Tibial nerve (tissue), 4 donors: ENCODE measurements at places on chromosomes 16 and 17.

DNA sequence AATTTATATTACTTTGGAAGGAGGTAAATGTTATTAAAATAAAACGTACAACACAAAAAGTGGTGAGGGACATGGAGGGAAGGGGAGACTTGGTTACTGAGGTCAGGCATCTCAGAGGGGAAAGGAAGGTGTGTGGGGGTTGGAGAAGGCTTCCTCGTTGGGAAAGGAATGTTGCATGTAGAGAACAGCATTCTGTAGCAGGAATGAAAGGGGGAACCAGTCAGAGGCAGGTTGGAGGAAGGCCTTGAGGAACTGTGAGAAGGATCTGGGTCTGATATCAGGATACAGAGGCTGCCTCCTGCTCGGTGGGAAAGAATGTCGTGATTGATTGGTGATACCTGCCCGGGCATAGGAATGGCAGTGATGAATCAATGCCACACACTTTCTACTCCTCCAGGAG is 103.3 kb upstream of the ZFHX3 start:
- DNase-seq, result no peak

GRCh38 chr16:86844695-86845094 is 266.3 kb downstream of the FOXL1 start:
- DNase-seq, result no peak

DNA sequence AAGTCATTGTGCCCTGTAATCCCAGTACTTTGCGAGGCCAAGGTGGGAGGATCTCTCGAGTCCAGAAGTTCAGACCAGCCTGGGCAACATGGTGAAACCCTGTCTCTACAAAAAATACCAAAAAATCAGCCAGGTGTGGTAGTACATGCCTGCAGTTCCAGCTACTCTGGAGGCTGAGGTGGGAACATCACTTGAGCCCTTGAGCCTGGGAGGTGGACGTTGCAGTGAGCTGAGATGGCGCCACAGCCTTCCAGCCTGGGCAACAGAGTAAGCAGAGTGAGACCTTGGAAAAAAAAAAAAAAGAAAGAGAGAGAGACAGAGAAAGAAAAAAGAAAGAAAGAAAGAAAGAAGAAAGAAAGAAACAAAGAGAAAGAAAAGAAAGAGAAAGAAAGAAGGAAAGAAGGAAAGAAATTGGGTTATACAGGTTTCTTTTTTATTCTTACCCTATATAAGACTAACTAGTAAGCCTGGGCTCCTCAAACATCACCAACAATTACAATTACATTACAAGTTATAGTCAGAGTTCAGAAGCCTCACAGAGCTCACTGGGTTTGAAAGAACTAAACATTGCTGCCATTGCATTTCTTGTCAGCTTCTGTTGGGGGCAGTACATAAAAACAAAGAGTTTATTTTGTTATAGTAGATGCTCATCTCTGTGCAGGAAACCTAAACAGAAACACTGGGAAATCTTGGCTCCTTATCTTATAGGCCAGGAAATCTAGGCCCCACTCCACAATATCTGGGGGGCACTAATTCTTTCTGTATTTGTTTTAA is 6.7 kb upstream of the ABCA9 start:
- DNase-seq, result no peak

- no peak for DNase-seq
These were observed 67.6 kb upstream of the ANKFN1 start for GRCh38 chr17:56085576-56086267.

- no peak for DNase-seq
These were observed 180.8 kb downstream of the ENGASE start for GRCh38 chr17:79255456-79255855.

- no peak for DNase-seq
These were observed 8.7 kb downstream of the METTL16 start for GRCh38 chr17:2502871-2503580.

- no peak for DNase-seq
These were observed 1.0 kb downstream of the NOG start for GRCh38 chr17:56594320-56595107.

GRCh38 chr17:59154721-59155438 is at the start of gene SKA2:
SKA2 (minus strand) TSS chr17:59155186; CDS start chr17:59155163, 23 bp downstream.
- peak; percentile 95 for DNase-seq

GRCh38 chr17:43756201-43756600 is 2.4 kb downstream of the SOST start:
- no peak for DNase-seq

GRCh38 chr16:87803385-87803784 is 37.6 kb upstream of the KLHDC4 start:
- no peak for DNase-seq

- DNase-seq, result no peak
These were observed 285.3 kb upstream of the IRX5 start for GRCh38 chr16:54645345-54645744.

DNA sequence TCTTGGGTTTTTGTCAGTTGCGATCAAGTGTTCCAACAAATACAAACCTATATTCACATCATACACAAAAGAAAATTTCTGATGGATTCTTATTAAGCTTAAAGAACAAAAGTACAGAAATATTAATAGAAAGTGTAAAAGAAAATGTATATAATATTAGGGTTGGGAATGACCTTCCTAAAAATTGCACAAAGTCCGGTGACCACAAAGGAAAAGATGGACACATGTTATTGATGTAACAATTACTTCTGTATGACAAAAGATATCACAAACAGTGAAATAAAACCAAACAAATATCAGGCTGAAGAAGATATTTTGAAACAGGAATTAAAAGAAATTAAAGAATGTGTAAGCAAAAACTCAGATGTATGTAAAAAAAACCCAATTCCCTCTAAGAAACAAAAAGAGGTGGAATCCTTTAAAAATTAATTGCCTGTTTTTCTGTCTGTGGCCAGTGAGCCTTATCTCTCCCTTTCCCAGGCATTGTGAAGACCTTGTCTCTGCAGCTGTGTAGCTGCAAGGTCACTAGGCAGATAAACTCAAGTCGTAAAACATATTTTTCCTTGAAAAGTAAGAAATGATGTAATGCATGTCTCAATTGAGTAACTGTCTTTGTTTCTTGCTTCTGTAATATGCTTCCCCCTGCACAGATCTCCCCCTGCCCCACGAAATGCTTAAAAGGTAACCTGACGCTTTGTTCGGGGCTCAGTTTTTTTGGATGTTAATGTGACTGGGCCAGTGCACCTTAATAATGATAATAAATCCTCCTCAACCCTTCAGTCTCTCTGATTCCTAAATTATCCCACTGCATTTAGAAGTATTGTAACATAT is 2.8 kb downstream of the ST6GALNAC1 start:
- DNase-seq, result no peak

DNA sequence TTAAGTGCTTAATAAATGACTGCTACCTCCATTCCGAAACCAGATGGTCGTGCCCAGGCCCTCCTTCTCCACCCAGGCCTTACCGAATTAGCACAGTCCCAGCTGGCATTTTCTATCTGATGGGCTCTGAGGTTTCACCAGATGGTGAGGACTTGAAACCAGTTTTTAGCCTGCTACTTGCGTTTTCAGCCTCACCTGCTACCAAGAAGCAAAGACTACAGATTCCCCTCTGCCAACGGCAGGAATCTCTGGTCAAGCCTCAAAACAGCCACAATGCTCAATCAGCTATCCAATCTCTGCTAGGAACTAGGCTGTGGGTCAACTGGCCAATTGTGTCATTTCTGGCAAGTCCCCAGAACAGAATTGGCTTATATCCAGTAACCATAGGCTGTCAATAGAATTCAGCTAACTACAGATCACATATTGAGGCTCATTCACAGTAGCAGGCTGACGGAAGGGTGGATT is 11.7 kb downstream of the PECAM1 start:
- no peak for DNase-seq

- peak; percentile 48 for DNase-seq
These were observed 562 bp downstream of the ZC3H7A start for GRCh38 chr16:11796227-11797165.

DNA sequence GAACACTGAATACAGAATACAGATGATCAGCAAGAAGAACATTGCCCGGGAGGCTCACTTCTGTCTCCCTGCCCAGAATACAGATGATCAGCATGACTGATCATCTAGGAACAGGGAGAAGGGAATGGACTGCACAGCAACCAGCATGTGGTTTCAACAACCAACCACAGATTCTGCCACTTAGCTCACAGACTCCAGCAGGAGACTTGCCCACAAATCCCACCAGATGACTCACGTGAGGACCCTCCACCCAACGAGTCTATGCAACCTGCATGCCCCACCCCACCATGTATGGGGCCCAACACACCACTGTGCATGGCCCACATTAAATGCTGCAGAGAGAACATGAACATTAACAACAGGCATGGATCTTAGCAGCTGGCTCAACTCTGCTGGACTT is 36.1 kb upstream of the ALOX12 start:
- DNase-seq, result no peak

GRCh38 chr17:73683771-73684170 is 39.5 kb upstream of the SDK2 start:
- no peak for DNase-seq

DNA sequence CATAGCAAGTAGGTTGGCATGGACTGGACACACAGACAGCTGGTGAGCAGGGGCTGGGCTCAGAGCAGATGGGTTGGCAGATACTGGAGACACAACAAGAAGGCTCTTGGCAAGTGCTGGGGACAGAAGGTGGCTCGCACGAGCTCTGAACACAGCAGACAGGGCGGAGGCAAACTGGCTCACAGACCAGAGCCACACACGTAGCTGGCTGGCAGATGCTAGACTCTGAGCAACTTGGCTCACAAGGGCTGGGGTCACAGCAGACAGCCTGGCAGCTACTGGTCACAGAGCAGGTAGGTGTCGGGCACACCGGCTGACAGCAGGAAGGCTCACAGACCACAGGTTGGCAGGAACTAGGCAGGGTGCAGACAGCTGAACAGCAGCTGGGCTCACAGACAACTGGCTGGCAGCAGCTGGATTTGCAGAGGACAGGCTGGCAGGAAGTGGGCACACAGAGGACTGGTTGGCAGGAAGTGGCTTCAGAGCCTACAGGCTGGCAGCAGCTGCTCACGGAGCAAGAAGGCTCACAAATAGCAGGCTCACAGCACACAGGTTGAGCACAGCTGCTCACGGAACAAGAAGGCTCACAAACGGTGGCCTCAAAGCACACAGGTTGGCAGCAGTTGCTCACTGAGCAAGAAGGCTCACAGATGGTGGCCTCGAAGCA is 725 bp downstream of the KRTAP16-1 start:
- DNase-seq, result no peak

DNA sequence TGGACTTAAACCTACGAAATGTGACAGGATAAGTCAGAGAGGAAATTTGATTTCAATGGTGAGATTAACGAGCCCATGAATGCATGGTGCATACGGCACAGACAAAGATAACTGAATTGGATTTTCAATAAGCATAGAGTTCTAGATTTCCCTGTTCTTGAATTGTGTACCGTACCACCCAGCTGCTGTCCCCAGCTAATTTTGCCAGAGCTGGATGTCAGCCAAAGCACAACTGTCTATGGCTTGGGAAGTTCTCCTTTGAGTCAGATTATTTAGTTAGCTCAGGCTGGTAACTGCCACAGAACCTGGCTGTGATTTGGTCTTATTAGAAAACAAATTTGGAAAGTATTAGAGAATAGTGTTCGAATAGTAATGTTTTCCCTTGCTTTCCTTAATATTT is 143.1 kb downstream of the CDH13 start:
- DNase-seq, result no peak

- DNase-seq, result no peak
These were observed 3.0 kb upstream of the BAHCC1 start for GRCh38 chr17:81391936-81392908.

GRCh38 chr16:86931410-86931941 is 353.1 kb downstream of the FOXL1 start:
- peak; percentile 13 for DNase-seq

DNA sequence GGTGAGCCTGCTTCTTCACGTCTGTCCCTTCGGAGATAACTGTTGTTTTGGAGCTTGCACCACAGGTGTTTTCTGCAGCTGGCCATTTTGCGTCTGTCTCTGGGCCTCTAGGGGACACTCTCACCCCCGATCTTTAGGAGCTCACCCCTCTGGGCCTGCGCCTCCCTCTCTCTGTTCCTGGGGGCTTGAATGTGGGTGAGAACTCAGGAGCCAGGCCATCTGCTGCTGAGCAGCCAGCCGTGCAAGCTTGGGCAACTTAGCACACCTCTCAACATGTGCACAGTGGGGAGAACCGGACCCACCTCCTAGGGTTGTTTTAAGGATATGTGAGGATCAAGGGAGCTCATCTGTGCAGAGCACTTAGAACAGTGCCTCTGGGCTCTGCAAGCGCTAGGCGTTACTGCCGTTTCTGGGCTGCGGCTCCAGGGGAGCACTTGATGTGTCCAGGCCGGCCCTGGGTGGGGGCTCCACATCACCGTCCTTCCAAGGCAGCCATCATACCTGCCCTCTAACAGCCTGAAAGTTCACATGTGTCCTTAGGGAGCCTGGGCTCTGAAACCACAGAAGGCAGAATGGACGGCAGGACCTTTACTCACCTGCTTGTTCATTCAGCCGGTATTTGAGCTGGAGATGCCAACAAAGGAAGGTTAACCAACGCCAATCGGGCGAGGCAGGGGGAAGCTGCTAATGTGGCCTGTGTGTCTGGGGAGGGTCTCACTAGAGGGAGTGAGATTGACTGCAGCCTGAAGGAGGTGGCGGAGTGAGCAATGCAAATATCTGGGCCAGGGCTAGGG is 66.3 kb downstream of the MRC2 start:
- DNase-seq, result no peak
